ENCODE measurements at places on chromosomes 4 and X.

GRCh38 chr4:996030-996996, 3.1 kb upstream of the SLC26A1 start:
- DNase-seq = no peak

GRCh38 chr4:172871381-172871780, 297.2 kb upstream of the GALNT7 start:
- no peak for DNase-seq

DNA sequence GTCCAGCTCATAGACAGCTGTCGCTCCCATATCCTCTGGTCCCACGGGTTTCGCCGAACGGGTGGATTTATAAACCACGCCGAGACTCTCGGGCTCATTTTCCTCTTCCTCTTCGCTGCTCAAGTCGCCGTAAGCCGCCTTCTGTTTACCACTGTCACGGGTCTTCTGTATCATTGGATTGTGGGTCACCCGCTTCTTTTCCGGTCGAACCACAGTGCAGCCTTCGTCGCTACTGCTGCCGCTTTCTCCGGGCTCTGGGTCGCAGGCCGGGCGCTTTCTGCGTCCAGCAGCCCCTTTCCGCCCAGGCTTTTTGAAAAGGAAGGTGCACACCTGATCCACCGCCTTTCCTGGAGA, 311 bp downstream of the RNF113A start:
- DNase-seq = peak; percentile 47

DNA sequence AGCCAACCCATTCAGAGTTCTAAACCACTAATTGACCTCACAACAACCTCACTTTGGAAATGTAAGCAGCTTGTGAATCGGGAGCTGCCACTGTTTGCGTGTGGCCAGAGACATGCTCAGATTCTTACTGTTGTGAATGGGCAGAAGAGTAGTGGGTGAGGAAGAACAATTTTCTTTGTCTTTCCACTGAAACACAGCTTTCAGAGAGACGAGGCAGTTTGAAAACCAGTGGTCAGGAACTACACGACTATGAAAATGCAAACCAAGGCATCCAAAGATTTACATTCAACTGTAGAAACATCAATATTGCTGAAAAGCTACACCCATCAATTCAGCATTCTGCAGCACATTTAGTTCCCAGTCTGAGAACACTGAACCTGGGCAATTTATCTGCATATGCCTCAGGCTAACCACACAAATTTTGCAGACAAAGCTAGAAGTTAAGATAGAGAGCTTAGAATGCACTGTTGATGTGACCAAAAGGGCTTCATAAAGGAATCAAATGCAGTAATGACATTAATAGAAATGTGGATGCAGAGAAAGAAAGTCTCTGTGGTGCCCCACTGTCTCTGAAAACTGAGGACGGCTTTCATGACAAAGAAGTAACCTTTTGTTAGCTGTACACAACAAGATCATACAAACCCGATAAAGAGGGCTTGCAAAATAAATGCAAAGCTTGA, 134.3 kb downstream of the APBB2 start:
- no peak for DNase-seq

GRCh38 chrX:97030947-97031346, 147.2 kb downstream of the RPA4 start:
- no peak for DNase-seq

Measured in inflammatory macrophage treated with lipopolysaccharide for 4 hours (primary cell).